Left ventricle myocardium superior (tissue), 1 donor: ENCODE measurements at places on chromosomes 2 and 18. TPM values are rescaled to one million over a fixed set of nuclear protein-coding genes. Genes with fewer than 3 reads are reported as not detected.

Gene HAAO
- total RNA-seq, result 1.9 TPM

Gene PCARE
- 0.84 TPM for total RNA-seq

Gene FNDC4
- 1.8 TPM for total RNA-seq

Gene TIMM21
- 163 TPM for total RNA-seq

Gene GPR39
- not detected for total RNA-seq

Gene FZD7
- total RNA-seq, result 24.6 TPM

Gene RNMT
- total RNA-seq, result 20.0 TPM

Gene EVX2
- not detected for total RNA-seq

Gene LYPD6
- total RNA-seq, result 0.30 TPM

Gene NCKAP1
- total RNA-seq, result 141 TPM

DNA sequence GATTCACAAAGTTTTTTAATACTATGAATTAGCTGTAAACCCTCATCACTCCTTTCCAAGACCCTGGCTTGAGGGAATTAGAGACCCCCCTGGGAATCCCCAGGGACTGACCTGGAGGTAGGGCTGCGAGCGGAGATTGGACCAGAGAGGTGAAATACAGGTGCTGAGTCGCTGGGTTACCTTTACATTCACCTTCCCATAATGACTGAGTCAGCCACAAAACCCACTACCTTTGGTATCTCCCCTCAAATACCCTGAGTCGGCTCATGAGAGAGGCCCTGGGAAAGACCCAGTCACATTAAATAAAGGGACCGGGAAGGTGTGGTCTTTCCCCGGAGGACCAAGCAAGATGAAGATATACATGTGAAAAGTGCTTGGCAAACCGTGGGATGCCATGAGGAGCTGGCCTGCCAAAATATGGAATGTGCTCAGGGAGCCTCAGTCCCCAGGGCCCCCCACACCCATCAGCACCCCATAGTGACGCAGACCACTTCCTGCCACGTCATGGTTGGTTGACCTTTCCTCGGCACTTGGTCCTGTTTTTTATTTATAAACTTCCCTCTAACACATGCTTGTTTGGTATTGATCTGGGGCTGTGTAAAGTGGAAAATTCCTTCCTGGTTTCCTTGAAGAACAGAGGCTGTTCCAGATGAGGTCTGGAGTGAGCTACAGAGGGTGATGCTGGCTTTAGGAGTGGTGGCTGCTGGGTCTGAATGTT is 51.4 kb downstream of the IL1RL2 start:
- DNase-seq, result no peak

DNA sequence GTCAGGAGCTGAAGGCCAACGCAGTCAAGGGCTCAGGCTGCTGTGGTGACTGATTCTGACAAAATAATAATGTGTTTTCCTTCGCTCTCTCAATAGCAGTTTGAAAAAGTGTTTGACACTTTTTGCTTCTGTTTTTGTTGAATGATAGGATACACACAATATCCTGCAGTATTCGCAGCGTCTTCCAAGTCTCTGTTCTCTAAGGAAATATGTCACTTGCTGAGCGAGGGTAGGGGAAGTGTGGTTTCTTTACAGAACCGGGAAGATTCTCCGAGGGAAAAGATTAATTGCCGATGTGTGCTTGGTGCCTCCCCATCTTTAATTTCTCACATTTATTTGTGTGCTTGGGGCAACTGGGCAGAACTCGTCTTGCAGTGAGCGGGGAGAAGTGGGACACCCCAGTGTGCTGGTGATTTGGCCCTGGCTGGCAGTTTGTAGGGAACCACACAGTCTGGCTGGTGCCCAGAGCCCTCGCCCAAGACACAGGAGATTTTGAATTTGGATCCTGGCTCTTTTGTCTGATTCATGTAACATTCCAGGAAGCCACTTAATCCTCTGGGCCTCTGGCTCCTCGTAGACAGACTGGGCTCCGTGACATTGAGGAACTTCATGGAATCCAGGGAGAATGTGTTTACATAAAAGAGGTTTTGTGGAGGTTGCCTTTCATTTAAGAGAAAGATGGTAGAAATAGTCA is 169.4 kb downstream of the LDLRAD4 start:
- DNase-seq, result no peak

GRCh38 chr18:31034541-31034940 is 8.0 kb downstream of the DSC3 start:
- no peak for DNase-seq

DNA sequence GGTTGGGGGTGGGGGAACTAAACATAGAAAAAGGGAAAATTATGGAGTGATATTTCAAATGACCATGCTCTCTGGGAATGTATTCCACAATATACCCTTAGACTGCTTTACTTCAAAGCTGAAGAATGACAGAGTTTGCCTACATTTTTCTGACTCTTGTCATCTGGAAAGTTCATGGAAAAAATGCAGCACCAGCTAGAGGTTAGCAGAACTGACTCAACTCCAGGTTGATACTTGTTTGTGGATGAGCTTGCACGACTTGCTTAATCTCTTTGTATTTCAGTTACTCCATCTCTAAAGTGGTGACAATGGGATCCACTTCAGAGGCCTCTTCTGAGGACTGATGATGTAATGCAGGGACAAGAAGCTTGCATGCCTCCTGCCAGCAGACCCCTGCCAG is 824.0 kb upstream of the ID2 start:
- DNase-seq, result no peak

- DNase-seq, result no peak
These were observed 458 bp downstream of the HYCC2 start for GRCh38 chr2:201070948-201071478.

- no peak for DNase-seq
These were observed 343.2 kb downstream of the ALK start for GRCh38 chr2:29578084-29578598.

DNA sequence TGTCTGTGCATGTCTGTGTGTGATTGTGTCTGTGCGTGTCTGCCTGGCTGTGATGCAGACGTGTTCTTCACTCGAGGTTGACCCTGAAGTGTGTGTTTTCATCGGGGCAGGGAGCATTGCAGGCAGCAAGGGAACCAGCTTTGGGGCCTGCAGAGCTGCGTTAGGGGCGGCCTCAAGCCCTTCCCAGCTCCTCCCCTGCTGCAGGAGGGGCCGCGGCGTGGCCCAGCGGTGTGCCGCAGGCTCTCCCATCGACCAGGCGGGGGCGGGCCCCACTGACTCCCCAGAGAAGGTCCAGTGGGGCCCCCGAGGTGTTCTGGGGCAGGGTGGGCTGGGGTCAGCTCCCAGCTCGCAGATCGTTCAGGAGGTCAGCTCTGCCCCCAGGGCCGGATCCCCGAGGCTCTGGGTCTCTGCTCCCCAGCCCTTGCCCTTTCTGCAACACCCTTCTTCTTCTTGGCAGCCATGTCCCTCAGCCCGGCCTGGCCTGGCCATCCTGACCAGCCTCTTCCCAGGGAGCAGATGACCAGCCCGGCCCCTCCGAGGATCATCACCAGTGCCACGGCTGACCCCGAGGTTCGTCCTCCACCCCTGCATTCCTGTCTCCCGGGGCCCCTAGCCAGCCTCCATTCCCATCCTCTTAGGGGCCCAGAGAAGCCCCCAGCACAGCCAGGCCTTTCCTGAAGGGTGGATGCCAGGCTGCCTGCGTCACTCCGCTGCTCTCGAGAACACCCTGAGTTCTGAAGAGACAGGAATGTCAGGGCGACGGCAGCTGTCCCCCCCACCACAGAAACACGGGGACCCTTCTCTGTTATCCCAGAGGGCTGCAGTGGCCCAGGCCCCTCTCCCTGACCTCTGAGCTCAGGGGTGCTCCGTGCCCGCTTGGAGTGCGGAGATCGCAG is 11.1 kb upstream of the KLHL30 start:
- DNase-seq, result peak; percentile 44

GRCh38 chr18:37535968-37536367 is 29.6 kb downstream of the CELF4 start:
- DNase-seq, result no peak

GRCh38 chr2:199407421-199407820 is 50.3 kb downstream of the SATB2 start:
- no peak for DNase-seq

GRCh38 chr2:8540552-8541055 is 141.3 kb upstream of the ID2 start:
- DNase-seq, result no peak

- no peak for DNase-seq
These were observed 67.4 kb downstream of the SMAD2 start for GRCh38 chr18:47863041-47863440.

- no peak for DNase-seq
These were observed 1.4 kb downstream of the UBE2F start for GRCh38 chr2:237968048-237968862.

- no peak for DNase-seq
These were observed 52.4 kb downstream of the MYO5B start for GRCh38 chr18:50142441-50143120.

- DNase-seq, result peak; percentile 62
These were observed at the start of gene GBX2 for GRCh38 chr2:236168110-236169080. GBX2 (minus strand) TSS chr2:236168386; CDS start chr2:236167971, 415 bp downstream.

GRCh38 chr2:215461836-215462532 is 26.1 kb upstream of the FN1 start:
- no peak for DNase-seq

DNA sequence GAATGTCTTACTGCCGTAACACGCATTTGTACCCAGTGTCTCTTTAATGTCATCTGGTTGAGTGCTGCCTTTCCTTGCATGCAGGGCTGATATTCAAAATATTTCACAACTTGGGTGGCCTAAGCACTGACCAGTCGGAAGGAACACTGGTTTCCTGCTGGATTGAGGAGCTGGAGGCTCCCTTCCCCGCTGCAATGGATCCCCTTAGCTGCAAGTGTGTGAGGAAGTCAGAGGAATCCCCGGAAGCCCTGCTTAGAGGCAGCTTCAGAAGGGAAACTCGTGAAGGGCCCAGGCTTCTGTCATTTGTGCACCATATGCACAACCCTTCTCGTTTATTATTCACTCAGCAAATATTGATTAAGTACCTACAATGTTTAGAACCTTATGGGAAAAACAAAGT is 33.2 kb upstream of the SP3 start:
- DNase-seq, result no peak

DNA sequence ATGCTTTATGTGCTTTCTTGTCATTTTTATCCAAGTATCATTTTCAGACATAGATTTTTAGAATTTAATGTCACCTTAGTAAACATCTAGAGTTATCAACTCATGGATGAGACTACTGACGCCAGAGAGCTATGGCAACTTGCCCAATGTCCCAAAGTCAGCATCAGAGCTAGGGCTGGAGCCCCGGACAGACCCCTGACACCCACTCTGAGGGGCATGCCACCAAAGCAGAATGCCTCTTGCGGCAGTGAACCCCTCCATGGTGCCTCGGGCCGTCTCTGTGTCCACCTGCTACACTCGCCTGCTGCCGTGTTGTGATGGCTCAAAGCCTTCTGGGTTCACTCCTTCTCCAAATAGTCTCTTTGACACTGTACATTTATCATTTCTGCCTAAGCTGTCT is 5.4 kb downstream of the SIGLEC15 start:
- no peak for DNase-seq

GRCh38 chr2:101689114-101689825 is 8.2 kb upstream of the MAP4K4 start:
- no peak for DNase-seq

DNA sequence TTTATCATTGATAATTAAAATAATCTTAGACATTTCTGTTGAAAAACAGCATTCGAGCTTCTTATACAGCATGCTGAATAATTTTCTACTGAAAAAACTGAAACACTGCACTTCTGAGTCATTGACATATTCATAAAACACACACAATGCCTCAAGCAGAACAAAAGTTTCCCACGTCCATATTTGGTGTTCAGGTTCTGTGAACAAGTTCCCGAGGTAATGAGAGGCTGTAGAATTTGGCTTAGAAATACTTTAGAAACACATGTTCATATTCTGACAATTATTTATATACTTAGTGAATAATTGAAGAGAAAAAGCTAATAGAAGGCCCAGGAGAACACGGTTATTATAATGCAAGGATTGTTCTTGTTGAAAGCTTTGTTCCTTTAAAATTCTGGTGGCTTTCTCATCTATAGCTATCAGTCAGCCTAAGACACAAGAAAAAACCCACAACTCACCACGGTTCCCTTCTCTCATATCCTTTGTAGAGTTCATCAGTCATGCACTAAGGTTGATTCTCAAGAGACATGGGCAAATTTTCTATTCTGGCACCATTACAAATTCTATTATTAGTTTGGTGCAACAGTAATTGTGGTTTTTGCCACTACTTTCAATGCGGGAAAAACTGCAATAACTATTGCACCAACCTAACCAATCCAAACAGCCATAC is 194.4 kb downstream of the TMX3 start:
- no peak for DNase-seq

DNA sequence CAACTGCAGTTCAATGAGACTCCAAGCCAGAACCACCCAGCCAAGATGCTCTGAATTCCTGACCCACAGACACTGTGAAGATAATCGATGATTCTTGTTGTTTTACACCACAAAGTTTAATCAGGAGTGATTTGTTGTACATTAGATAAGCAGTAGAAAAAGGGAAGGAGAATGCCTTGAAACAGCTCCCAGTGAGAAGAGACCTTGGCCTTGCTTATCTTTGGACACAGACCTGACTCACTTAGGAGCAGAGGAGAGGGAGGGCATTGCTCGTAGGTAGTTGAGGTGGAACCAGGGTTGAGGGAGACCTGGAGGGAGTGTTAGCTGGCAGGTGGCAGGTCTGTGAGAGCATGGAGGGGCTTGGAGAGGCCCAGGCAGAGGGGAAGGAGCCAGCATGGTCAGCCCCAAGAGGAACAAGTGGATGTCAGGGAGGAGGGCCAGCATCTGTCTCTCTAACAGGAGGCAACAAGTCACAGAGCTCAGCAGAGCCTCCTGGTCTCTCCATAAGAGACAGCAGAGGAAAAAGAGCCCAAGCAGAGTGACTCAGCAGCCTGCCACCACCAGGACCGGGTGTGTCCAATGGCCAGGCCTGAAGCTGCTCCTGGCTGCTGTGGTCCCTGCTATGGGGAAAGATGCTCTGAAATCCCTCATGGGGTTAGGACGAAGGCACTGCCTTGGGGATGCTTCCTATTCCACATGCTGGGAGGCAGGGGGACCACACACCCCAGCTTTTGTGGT is 161.6 kb upstream of the CAPN13 start:
- no peak for DNase-seq

- DNase-seq, result no peak
These were observed 264.3 kb downstream of the LRRTM1 start for GRCh38 chr2:80040226-80040625.

DNA sequence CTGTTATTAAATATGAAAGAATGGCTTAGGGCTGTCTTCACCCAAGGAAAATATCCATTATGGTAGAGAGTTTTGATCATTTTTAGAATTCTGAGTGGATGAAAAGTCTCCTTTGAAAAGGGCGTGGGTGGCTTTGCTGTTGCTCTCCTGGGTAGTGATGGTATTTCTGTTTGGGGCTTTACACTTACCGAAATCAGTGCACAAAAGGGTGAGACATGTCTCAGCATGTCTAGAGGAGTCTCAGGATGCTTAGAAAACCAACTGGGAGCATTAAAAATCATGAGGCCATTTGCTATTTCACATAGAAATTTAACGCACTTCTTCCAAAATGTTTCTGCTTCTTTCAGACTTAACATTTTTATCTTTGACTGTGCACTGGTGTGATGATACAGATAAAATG is 49.6 kb downstream of the ZCCHC2 start:
- DNase-seq, result no peak

GRCh38 chr2:231988179-231988866 is 26.8 kb downstream of the DIS3L2 start:
- DNase-seq, result no peak

- no peak for DNase-seq
These were observed 488.7 kb downstream of the ARHGAP15 start for GRCh38 chr2:143617803-143618415.

- DNase-seq, result no peak
These were observed 107.5 kb downstream of the COLEC12 start for GRCh38 chr18:392928-393573.

- DNase-seq, result no peak
These were observed 32.8 kb downstream of the COBLL1 start for GRCh38 chr2:164808776-164809175.

- DNase-seq, result no peak
These were observed 149.1 kb downstream of the UBR3 start for GRCh38 chr2:169976335-169976851.
